Dorsolateral prefrontal cortex (tissue), 122 donors: ENCODE measurements at places on chromosomes 7 and 10.

GRCh38 chr7:128884561-128885369 is 22.1 kb downstream of the ATP6V1F start:
- no peak for DNase-seq

GRCh38 chr10:34098821-34099567 is 716.1 kb downstream of the PARD3 start:
- no peak for DNase-seq

DNA sequence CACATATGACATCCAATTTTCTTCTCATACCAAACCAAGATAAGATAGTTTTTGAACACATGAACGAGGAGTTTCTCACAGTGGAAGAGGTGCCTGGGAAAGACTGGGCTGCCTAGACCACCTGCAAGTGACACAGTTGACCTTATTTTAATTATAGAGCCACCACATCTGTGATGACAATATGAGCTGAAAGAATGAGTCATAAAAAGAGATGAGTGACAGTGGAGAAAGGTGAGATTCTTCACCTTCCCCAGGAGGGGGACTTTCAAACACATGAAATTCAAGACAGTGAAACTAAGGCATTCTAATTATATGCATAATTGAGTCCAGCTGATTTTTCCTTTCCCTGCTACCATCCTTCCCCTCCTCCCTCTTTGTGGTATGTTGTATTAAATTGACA is 475.5 kb downstream of the NXPH1 start:
- DNase-seq: no peak

- no peak for DNase-seq
Measured at GRCh38 chr7:23393636-23394035, 76.7 kb downstream of the IGF2BP3 start.

DNA sequence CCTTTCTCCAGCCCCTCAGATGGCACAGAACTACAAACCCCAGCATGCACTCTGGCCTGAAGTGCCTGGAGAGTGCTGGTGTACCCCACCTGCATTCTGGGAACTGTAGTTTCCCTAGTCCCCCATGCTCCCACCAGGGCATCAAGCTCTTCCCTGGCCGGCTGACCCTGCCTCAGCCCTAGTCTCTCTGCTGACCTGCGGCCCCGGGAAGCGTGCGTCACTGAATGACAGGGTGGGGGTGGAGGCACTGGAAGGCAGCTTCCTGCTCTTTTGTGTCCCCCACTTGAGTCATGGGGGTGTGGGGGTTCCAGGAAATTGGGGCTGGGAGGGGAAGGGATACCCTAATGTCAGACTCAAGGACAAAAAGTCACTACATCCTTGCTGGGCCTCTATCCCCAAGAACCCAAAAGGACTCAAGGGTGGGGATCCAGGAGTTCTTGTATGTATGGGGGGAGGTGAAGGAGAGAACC is 2.1 kb downstream of the NOS3 start:
- DNase-seq: no peak

DNA sequence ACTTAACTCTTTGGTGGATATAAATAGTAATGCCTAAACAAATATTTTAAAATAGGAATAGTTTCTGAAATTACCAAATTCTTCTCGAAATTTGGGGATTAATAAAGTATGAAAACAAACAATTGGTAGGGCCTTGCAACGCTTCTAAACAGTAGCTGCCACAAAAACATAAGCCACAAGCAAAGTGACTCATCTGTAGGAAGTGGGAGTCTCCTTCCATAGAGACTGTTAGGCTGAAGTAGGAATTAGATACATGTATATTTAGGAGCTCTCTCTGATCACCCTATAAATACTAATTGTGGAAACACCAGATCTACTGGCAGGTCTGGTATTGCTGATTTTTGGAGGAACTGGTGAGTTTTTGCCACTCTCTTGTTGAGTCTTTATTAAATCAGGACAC is 5.7 kb upstream of the LMOD2 start:
- no peak for DNase-seq

GRCh38 chr10:1037098-1037497 is 11.4 kb upstream of the IDI2 start:
- DNase-seq: peak; percentile 70

DNA sequence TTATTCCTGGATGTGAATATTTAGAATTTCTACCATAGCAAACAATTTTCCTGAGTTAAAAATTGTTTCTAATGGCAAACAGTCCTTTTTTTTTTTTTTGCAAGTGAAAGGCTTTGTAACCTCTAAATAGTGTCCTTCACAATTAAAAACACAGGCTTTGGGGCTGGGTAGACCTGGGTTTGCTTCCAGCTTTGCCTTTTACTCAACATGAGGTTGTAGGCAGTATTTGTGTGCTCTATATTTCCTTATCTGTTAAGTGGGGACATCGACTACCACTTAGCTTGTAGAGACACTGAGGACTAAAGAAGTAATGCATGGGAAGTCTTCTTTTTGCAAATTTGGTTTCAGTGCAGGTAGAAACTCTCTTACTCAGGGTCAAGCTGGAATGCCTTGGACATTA is 169.4 kb upstream of the GRB10 start:
- DNase-seq: no peak

DNA sequence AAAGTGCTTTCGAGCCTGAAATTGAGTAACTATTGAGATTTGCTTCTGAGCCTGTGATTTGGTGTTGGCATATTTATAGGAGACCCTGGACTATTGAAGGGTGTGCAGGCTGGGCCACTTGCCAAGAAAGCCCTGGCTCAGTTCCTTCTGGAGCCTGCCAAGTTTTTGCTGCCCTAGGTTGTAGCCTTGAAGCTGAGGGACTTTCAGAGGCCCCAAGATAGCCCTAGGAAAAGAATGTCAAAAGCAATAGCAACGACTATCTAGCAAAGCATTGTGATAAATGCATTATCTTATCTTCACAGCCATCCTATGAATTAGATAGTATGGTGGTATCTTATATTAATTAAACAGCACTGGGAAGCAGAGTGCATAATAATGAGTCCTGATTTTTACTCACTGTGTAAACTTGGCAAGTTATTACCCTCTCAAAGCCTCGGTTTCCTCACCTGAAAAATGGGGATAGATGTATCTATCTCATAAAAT is 473.7 kb upstream of the PODXL start:
- no peak for DNase-seq

GRCh38 chr10:103859161-103860086 is 4.0 kb upstream of the SH3PXD2A start:
- DNase-seq: no peak

GRCh38 chr7:11252011-11252607 is 278.4 kb downstream of the PHF14 start:
- no peak for DNase-seq

GRCh38 chr7:80362010-80362618 is 149.8 kb downstream of the GNAT3 start:
- no peak for DNase-seq

GRCh38 chr7:106203473-106203872 is 81.3 kb downstream of the NAMPT start:
- no peak for DNase-seq

GRCh38 chr7:117066668-117067067 is 113.4 kb downstream of the ST7 start:
- DNase-seq: no peak

GRCh38 chr10:75243426-75243825 is 7.7 kb upstream of the COMTD1 start:
- DNase-seq: no peak

DNA sequence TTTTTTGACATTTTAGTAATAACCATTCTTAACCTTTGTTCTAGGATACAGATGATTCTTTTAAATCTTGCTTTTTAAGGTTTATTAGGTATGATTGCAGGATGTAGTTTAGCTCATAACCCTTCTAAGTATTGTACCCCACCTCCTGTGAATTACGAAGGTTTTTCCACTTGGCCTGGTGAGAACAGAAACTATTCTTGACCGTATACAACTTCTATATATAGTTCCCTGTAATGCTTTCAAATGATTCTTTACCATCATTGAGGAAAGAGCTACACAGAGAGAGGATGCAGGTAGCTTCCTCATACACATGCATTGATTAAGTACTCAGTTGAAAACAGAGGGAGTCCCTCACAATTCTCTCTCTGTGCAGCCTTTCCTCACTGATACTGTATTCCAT is 86.3 kb downstream of the PALS2 start:
- DNase-seq: no peak

DNA sequence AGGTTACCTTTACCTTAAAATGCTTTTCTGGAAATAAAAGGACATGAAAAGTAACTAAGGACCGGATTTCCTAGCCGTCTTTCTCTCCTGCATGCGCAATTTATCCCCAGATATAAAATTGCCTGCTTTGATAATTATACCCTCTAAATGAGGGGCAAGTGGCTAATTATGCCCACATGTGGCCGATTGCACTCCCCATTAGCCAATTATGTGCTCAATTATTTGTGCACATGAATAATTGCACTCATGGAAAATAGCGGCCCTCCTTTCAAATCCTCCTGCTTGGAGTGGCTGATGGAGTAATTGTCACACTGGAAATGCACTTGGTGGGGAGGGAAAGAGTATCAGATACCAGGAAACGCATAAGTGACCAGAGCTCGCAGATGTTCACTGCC is 66.4 kb upstream of the ATRNL1 start:
- DNase-seq: no peak

- no peak for DNase-seq
Measured at GRCh38 chr7:26293569-26294308, 2.1 kb downstream of the SNX10 start.

DNA sequence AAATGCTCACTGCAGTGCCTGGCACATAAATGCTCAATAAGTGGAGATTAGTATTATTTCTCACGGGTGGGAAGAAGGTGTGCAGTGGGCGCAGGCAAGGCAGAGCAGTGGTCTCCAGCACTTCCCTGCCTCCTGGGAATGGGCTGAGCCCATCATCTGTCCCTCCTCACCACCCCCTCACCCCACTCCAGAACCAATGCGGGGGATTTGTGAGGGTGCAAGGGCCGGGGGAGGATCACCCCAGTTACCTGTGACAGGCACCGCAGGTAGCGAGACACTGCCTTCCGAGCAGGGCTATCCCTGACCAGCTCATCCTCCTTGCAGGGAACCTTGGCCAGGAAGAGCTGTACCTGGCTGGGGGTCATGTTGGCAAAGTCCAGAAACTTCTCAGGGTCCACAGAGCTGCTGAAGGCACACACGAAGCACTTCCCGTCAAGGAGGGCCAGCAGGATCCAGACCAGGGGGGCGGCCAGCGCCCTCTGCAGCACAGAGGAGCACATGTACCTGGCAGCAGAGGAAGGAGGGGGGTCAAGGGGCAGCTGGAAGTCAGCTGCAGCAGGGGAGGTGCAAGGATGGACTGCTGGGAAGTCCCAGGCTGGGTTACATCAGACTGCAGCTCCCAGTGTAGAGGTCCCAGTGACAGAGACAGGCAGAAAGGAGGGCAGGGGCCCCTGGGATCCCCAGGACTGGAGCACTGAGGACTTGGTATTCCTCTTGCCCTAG is 2.8 kb downstream of the CALHM3 start:
- DNase-seq: no peak

- no peak for DNase-seq
Measured at GRCh38 chr7:131249483-131249882, 78.2 kb upstream of the MKLN1 start.

DNA sequence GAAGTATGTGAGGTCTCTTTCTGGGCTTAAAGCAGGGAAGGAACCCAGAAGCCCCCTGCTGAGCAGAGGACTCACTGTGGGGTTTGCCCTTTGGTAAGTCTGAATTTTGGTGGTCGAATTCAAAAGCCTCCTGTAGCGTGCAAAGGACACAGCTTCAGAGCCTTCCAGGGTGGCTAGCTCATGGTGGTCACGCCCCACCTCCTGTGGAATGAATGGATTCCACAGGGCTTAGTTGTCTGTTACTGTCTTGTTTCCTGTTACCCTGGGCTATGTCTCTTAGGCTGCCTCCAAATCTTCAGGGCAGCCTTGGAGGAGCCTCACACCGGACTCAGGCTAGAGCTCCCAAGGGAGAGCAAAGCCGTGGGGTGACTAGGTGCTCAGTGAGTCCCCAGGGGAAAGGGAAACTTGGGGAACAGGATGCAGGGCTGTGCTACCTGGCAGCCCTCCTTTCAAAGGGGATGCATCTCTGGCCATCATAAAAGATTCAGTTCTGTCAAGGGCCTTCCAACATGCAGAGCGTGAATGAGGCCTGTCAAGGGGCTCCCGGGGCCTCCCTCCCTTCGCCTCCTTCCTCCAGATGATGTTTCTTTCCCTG is 211.7 kb downstream of the CCSER2 start:
- no peak for DNase-seq

- no peak for DNase-seq
Measured at GRCh38 chr10:2225609-2226008, 488.3 kb upstream of the ADARB2 start.

DNA sequence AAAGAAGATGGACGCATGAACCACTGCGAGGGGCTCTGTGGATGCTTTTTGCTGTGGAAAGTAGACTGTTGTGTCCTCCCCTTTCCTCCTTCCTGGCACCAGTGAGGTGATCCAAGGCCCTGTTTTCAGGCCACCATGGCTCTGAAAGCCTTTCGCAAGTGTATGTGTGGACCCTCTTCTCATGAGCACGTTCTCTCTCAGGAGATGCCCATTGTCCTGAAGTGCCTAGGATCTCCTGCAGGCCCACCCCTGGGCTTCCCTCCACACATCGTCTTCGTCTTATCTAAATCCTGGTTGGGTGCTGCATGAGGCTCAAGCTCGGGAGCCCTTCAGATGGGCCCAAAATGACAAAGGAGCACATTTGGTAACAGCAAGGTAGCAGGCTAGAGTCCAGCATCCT is 188.2 kb downstream of the PTPN20 start:
- DNase-seq: no peak

GRCh38 chr7:124088590-124088989 is 55.7 kb upstream of the TMEM229A start:
- DNase-seq: no peak

GRCh38 chr10:59375990-59376389 is 13.6 kb upstream of the FAM13C start:
- no peak for DNase-seq

DNA sequence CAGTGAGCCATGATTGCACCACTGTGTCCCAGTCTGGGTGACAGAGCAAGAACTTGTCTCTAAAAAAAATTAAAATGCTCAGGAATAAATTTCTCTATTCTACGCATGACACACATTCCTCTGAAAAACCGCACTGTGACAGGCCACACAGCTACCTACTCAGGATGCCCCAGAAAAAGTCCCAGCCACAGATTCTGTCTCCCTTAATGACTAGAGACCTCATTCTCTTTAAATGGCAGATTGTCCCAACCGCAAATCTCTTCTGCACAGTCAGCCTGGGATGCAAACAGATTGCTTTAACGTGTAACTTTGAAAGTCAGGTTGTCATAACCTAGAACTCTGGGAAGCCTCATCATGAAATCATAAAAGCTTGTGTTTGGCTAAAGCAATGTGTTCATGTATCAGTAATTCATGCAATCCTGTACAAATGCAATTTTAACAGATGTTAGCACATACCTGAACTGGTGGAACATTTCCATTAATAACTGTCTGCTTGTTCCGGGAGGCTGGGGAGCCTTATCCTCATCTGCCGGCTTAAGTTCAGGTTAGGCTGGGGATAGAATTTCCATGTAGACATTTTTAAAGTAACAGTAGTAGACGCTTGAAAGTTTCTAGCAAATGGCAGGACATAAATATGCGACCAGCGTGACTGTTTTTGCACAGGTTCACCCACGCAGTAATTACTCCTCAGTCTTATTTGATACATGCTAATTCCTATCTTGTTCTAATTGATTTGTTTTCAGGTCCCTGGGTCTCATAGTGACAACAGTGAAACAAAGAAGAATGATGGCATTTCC is 26.2 kb upstream of the MSRB2 start:
- DNase-seq: no peak

- no peak for DNase-seq
Measured at GRCh38 chr7:135910393-135911036, 66.6 kb downstream of the MTPN start.
